ENCODE measurements at places on chromosomes 12 and 14.
A peak's percentile ranks its signal among the peaks of the same experiment; 100 is the strongest.

DNA sequence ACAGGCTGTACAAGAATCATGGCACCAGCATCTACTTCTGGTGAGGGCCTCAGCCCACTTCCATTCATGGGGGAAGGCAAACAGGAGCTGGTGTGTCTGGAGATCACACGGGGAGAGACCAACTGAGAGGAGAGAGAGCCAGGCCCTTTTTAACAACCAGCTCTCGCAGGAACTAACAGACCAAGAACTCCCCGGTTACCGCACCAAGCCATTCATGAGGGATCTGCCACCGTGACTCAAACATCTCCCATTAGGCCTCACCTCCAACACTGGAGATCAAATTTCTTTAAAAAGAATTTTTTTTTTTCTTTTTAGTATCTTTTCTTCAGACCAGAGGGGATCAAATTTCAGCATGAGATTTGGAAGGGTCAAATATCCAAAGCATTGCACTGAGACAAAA lies 16.7 kb upstream of the AQP2 start:
- DNase-seq: no peak

DNA sequence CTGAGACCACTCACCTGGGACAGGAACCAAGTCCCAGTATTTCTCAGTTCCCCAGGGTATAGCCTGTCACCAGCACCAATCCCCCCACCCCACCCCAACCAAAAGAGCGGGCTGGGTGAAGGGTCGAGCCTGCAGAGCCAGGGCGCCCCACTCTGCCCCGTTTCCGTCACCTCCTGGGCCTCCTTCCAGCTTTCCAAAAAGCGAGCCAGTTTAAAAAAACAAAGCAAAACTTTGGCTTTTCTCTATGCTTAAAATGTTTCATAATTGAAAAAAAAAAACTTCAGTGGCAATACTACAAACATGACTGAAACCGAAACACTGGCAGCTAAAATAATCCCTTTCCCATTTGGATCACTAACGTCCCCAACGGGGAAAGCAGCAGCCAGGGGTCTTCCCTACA lies 7.5 kb downstream of the CAMKK2 start:
- DNase-seq: no peak

- peak; percentile 45 for DNase-seq
Measured at GRCh38 chr14:88599761-88600439, 37.1 kb downstream of the ZC3H14 start.

GRCh38 chr12:46360908-46361666 lies 11.5 kb downstream of the SLC38A2 start:
- no peak for DNase-seq

DNA sequence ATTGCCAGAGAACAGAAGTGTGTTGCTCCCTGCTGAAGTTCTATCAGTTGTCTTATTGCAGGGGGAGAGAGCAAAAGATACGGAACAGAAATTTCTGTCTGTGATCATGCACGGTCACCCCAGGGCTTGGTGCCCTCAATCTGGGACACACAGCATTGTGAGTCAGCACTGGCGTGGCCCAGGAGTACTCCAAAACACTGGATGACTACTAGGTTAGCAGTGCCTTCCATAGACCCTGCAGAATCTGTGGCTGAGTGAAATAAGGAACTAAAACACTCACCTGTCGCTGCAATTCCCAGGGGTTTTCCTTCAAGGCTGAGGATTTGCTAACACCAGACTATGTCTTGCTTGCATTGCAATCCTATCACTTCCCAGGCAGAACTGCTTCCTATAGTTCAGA lies 165.5 kb downstream of the ANO6 start:
- DNase-seq: no peak

DNA sequence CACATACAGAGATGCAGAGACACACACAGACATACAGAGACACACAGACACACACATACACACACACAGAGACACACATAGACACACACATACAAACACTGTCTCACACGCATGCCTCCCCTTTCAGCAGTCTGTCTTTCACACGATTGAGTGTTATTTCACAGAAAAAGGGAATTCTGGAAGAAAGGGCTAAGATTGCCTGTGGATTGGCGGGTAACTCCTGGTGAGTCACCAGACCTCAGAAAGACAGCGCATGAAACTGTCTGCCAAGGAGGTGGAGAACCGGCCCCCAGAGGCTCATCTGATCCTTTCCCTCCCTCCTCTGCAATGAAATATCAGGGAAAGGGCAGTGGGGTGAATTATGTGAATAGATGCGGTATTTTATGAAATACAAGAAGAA lies 127.2 kb upstream of the GSC start:
- DNase-seq: no peak

- DNase-seq: no peak
Measured at GRCh38 chr12:94195483-94195882, 47.1 kb downstream of the PLXNC1 start.

DNA sequence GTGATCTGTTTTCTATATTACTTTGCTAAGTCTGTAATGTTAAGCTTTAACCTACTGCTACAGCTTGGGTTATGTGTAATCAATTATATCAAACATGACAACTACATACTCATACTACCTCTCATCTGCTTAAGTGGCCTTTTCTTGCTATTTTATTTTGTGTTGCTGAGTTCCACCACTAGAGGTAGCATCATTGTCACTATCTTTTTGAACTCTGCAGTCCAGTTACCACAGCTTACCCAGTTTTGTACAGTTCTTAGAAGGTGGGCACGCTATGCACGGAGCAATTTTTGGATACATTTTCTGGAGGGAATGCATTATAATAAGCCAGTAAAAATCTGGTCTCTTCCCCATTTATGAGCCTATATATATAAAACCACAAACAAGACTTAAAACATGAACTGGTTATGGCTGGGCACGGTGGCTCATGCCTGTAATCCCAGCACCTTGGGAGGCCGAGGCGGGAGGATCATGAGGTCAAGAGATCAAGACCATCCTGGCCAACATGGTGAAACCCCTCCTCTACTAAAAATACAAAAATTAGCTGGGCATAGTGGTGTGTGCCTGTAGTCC lies 48.5 kb downstream of the SAV1 start:
- DNase-seq: no peak

DNA sequence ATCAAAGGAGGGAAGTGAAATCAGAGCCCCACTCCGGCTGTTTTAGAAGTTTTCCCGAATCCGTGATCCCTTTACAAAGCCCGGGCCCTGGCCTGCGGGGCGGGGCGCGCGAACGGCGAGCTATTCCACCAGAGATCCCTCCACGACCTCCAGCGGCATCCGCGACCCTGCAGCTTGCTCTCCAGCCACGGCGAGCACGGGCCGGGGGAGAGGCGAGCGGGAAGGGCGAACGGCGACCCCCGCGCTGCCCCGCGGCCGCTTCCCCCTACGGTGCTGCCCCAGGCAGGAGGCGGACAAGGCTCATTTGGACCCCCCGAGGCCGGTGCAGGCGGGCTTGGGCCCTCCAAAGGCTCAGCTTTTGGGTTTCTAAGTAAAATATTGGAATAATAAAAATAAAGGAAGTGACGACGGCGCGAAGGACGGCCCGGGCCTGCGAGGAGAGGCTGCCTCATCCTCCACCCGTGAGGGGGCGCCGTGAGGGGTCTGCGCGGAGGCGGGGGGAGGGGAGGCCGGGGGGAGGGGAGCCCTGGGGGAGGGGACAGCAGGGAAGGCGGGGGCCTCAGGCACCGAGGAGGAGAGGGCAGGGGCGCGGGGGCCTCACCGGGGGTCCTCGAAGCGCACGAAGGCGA lies 613 bp downstream of the SRSF9 start:
- peak; percentile 68 for DNase-seq

- DNase-seq: no peak
Measured at GRCh38 chr14:86203843-86204242, 673.9 kb downstream of the FLRT2 start.

DNA sequence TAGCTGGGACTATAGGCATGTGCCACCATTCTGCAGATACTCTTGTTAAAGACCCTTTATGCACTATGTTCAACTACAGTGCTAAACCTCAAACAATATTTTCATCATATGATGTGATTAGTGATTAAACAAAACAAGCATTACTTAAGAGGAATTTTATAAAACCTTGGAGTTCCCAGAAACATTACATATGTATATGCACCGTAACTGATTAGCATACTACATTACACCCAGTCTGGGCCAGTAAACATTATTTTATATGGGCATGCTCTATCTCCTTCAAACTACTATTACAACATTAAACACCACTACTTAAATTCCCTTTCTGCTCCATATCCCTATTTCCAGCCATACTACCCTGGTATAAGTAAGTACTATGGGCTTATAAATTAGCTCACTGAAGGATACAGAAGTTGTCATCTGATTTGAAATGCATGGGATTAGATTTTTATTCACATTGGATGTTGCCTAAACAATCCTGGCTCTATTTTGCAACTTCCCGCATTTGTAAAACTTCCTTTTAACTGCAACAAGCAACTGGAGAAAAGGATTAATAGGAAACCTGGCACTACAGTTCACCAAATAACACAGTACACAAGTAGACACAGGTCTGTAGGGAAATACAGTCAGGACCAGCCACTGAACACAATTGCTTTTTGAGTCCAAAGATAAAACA lies 205.8 kb downstream of the MED13L start:
- DNase-seq: no peak

GRCh38 chr12:47982770-47983169 lies 19.4 kb downstream of the TMEM106C start:
- DNase-seq: no peak

GRCh38 chr12:131459773-131460365 lies 251.0 kb upstream of the SFSWAP start:
- DNase-seq: no peak

GRCh38 chr14:102241147-102241546 lies 63.8 kb downstream of the MOK start:
- DNase-seq: no peak

- DNase-seq: peak; percentile 55
Measured at GRCh38 chr12:123971770-123972456, 718 bp downstream of the CCDC92 start.

DNA sequence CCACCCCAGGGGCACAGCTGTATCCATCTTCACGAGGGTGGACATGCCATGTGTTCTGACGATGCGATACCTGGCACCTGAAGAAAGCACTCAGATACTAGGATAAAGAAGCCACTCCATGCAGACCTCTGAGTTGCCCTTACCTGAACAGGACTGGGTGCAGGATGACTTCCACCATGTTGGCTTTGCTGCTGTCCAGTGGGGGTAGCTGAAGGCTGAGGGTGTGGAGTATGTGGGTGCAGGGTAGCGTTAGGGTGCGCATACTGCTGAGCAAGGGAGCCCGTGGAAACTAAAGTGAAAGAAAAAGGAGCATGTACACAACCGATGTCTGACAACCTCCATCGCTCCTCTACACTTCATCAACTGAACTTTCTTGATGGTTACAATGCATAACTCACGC lies 51.3 kb downstream of the SH2B3 start:
- DNase-seq: peak; percentile 15

DNA sequence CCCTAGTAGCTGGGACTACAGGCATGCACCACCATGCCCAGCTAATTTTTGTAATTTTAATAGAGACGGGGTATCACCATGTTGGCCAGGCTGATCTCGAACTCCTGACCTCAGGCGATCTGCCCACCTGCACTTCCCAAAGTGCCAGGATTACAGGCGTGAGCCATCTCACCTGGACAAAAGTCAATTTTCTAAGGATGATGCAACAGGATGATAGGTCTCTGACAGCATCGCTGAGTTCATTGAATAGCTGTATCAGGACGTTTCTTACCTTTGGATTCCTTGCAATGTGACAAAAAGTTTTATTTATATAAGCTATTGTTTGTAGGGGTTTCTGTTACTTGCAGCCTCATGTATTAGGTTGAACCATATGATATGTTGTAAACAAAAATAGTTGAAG lies 55.5 kb upstream of the PCED1B start:
- DNase-seq: no peak

DNA sequence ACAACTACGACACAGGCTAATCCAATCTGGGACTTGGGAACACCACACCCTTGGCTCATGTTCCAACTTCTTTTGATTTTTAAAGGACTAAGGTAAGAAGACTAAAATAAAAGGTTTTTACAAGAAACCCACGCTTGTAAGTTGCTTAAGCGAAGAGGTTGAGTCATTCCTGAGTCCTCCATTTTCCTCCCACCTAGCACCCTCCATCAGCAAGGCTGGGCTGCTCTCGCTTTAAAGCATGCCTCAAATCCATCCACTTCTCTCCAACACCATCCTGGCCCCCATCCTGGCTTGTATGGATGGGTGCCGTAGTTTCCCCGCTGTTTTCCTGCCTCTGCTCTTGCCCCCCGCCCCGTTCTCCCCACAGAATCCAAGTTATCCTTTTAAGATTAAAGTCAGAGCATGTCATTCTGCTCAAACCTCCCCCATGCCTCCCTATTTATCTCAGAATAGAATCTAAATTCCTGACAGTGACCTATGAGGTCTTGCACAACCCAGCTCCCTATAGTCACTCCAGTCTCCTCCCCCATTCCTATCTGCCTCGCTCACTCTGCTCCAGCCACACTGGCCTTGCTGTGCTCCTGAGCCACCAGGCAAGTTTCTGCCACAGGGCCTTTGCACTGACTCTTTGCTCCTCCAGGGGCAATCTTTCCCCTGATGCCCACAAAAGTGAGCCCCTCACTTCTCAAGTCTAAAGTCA lies 34.5 kb downstream of the SCARB1 start:
- DNase-seq: no peak

DNA sequence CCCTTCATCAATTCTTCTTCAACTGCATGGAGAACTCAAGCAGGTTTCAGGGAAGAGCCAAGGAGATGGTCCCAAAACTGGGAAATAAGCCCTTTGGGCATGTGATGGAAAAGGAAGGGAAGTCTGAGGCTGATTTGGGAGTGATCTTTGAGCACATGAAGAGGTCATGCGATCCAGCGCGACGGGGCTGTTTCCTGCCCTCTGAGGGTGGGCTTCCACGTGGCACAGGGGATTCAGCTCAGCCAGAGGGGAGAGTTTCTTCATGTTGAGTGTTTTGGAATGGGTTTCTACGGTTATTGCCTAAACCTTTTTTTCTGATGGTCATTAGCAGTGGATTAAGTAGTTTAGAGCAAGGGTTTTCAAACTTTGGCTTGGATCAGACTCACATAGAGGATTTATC lies 30.2 kb downstream of the GPR68 start:
- no peak for DNase-seq

- no peak for DNase-seq
Measured at GRCh38 chr12:122866379-122866778, 29.5 kb downstream of the VPS37B start.

- no peak for DNase-seq
Measured at GRCh38 chr12:3204143-3204542, 127.0 kb downstream of the TSPAN9 start.
